CD8-positive, alpha-beta memory T cell (primary cell): ENCODE measurements at places on chromosomes 5 and 9.

- no peak for DNase-seq
Observed at GRCh38 chr5:114447084-114447773, 85.4 kb downstream of the KCNN2 start.

- no peak for DNase-seq
Observed at GRCh38 chr5:12672141-12672540, 767.9 kb upstream of the CTNND2 start.

DNA sequence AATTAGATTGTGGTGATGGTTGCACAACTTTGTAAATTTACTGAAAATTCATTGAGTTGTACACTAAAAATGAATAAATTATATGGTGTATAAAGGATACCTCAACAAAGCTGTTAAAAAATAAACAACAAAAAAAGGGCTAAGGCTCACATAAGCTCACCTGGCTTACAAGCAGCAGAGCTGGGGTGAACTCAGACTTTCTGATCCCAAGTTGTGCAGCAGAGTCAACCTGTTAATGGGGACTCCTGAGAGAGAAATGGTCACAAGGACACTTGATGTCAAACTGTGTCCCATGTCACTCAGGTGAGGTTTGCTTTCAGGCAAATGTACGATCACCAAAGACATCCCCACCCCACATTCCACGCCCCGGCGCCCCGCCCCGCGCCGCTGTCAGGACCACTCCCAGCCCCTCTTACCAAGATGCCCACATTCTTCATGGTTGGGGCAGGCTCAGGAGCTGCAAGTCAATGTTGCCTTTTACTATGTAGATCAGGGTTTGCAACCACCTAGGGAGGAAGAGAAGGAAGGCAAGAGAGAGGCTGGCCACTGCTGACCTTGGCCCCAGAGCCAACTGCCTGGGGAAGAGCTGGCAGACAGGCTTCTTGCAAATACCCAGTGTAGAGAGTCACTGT, 22.4 kb upstream of the SLC36A1 start:
- DNase-seq, result no peak

- DNase-seq, result no peak
Observed at GRCh38 chr5:86542532-86542931, 75.2 kb upstream of the COX7C start.

- DNase-seq, result no peak
Observed at GRCh38 chr5:27083449-27084415, 45.3 kb upstream of the CDH9 start.

DNA sequence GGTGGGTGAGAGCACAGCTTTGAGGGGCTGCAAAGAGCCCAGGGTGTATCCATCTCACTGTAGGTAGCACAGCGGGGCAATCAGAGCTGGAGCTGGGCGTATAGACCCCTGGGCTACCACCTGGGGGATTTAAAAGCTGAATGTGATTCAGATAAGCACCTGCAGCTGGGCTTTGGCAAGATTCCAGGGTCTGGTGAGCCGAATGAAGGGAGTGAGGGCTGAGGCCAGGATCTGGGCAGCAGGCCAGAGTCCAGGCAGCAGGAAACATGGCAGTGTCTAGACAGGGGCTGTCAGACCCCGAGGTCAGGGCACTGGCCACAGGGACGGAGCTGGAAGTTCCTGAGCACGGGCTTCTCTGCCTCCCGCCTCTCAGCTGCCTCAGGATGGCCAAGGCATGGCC, 8.7 kb downstream of the ASS1 start:
- DNase-seq, result no peak

DNA sequence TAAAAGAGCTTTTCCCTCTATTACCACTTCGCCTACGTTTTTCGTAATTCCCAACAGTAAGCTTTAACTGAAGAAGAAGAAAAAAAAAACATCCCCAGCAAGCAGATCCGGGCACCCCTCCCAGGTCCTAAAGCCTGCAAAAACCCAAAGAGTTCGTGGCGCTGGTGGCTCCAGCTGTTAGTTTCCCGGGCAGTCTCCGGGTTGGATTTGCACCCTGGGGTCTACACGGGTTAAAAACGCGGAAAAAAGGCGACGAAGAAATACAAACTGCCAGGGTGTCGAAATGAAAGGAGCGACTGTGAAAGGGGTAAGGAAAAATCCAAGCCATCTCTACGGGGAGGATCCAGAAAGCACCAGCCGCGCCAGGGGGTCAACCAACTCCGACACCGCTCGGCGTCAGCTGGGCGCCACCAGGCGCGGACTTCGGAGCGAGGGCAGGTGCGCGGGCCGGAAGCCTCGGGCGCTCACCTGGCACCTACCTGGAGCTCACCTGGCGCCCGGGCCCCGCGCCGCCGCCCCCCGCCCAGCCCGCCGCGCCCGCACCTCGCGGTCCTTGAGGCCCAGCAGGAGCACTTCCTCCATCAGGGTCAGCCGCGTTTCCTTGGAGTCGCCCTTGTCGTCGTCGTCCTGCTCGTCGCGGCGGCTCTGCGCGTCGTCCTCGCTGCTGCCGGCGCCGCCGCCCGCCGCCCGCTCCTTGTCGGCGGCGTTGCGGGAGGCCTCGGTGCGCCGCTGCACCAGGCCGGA, 680 bp downstream of the GOLPH3 start:
- peak; percentile 64 for DNase-seq

GRCh38 chr9:37025823-37026112, 8.3 kb downstream of the PAX5 start:
- no peak for DNase-seq

- no peak for DNase-seq
Observed at GRCh38 chr5:56211298-56211865, 21.7 kb downstream of the ANKRD55 start.

DNA sequence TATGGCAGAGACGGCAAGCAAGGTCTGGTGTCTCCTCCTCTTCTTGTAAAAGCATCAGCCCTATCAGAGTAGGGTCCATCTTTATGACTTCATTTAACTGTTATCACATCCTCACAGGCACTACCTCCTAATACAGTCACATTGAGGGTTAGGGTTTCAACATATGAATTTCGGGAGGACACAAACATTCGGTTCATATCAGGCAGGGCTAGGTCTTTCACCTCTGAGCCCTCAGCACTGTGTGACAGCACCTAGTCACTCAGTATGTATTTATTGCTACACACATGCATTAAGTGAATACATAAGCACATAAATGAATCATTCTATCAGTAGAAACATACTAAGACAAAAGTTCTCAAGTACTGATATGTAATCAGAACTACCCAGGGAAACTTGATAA, 9.4 kb upstream of the BTF3 start:
- no peak for DNase-seq
